ENCODE measurements at places on chromosomes 6 and 20.

GRCh38 chr20:32559205-32559752 lies 25.9 kb downstream of the NOL4L start:
- no peak for DNase-seq

- peak; percentile 86 for DNase-seq
These were observed 154.9 kb downstream of the MRPL14 start for GRCh38 chr6:43972179-43972912.

GRCh38 chr6:41413250-41413649 lies 77.8 kb downstream of the NCR2 start:
- no peak for DNase-seq

- DNase-seq = no peak
These were observed 19.3 kb upstream of the PDE7B start for GRCh38 chr6:135832166-135832565.

- no peak for DNase-seq
These were observed 132.2 kb downstream of the ARID1B start for GRCh38 chr6:156909212-156910010.

All from hematopoietic multipotent progenitor cell treated with erythropoietin and hydrocortisone succinate and interleukin-3 and kit ligand, for 15 days (in vitro differentiated cells).